ENCODE measurements at places on chromosomes 1 and 21.

- no peak for DNase-seq
Observed at GRCh38 chr1:73475316-73475870, 722.6 kb downstream of the LRRIQ3 start.

DNA sequence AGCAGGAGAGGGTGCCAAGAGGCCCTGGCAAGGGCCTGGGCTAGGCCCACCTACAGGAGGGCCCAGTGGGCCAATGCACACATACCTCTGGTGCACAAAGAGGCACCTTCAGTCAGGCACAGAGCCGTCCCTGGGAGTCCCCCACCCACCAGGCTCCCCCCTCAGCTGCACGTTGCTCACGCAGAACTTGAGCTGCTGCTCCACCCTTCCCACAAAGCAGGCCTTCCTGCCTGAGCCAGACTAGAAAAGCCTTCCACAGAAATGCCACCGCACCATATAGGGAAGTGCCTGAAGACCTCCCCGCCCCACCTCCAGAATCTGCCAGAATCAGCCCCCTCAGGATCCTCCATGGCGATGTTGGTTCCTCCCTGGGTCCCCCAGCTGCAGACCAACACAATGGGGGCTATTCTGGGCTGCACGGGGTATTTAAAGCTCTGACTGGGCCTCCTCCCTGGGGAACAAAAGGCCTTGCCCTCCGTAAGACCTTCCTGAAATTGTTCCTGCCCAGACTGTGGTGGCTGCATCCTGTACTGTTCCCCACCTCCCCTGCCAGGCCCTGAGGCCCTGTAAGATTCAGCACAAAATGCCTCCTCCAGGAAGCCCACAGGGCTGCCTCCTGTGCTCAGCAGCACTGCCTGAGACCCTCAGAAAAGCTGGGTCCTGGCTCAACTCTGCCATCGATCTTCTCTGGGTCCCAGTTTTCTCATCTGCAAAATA, 27.2 kb downstream of the HSPG2 start:
- no peak for DNase-seq

DNA sequence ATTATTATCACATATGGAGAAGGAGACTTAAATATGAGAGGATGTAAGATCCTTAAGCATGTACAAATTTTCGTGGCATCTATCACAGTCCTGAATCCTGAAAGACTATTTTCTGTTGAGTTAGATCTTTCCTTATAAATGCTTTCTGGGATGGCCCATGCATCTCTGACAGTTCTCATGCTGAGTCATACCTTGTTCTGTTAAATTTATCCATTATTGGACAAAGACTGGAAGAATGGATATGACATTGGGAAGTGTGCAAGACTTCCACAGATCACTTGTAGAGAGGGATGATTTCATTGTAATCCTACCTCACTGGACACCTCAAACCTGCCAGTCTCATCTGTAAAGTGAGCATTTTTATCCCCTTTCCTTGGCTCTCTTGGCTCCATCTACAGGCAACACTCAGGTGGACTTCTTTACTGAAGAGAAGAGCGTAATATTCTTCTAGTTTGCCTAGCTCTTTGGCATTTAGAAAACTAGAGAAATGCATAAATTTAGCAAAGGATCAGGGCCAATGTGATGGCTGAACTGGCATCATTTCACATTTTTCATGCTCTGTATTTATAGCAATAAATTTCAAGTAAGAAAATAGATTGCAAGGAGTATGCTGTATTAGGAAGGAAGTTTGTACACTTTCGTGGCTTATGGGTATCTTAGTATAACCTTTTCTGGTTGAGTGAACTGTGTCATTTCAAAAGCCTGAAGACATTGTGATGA, 128.2 kb downstream of the NFIA start:
- no peak for DNase-seq

- DNase-seq: no peak
Observed at GRCh38 chr1:6569033-6569432, 10.8 kb upstream of the ZBTB48 start.

DNA sequence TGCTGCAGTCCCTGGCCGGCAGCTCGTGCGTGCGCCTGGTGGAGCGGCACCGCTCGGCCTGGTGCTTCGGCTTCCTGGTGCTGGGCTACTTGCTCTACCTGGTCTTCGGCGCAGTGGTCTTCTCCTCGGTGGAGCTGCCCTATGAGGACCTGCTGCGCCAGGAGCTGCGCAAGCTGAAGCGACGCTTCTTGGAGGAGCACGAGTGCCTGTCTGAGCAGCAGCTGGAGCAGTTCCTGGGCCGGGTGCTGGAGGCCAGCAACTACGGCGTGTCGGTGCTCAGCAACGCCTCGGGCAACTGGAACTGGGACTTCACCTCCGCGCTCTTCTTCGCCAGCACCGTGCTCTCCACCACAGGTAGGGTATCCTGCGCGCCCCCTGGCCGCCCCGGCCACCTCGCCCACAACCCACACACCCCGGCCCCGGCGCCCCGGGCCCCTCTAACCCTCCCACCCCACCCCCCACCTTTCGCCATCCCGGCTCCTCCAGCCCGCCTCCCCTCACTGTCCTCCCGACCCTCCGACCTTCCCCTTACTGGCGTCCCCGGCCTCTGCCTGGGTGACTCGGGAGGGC, 352 bp downstream of the KCNK1 start:
- no peak for DNase-seq

DNA sequence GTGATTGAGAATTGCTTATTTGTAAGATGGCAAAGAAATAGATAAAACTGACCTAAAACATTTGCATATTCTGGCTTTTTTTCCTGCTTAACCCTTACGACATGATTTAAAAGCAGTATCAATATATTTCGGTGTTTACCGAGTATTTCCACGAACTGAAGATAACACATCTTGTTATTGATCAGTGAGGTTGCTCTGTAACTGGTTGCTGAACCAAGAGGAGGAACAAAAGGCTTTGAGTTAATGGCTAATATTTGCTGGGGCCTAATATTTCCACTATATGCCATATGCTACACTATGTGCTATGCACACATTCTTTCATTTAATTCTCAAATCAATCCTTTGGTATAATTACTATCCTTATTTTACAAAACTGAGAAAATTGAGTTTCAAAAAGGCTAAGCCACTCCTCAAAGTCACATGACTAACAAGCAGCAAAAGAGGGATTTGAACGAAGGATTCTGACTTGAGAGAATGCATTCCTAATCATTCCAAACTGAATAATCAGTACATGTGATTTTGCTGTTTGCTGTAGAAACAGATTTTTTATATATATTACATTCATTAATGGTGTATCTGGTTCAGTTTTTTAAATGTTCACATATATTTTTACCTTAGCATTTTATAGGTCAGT, 346.0 kb downstream of the USP25 start:
- DNase-seq: no peak

DNA sequence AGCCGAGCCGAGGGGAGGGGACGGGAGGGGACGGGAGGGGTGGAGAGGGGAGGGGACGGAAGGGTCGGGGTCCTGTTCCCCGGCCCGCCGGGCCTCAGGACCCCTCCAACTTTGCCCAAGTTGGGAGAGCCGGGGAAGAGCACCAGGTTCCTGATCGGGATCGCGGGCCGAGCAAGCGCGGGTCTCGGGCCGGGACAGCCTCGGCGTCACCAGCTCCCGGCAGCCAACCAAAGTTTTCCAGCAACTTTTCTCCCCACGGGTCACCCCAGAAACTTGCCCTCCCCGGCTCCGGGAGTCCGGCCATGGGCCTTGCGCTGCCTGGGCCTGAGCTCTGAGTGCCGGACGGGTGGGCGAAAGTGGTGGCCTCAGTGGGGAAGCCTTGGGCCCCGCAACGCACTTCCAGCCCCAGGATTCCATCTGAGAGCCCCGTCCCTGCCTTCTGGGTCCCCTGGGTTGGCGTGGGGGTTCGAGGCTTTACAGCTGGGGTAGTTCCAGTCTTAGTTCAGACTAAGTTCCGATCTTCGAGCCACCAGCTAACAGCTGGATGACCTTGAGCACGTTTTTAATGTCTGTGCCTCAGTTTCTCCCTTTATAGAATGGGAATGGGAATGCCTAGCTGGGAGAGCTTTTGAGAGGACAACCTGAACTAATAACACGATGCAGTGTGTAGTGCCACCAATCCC, 458 bp downstream of the ZC3H12A start:
- DNase-seq: no peak

GRCh38 chr1:162007466-162007865, 16.2 kb downstream of the OLFML2B start:
- DNase-seq: no peak

- no peak for DNase-seq
Observed at GRCh38 chr1:14055442-14056223, 355.6 kb downstream of the PRDM2 start.

GRCh38 chr21:45334591-45335081, 46.9 kb upstream of the POFUT2 start:
- no peak for DNase-seq

- DNase-seq: no peak
Observed at GRCh38 chr1:9281071-9281827, 11.4 kb upstream of the SPSB1 start.

Data from stimulated activated CD8-positive, alpha-beta memory T cell treated with anti-CD3 and anti-CD28 coated beads, Interleukin-2, amount 100 ng/mL, for 1 hour (primary cell).